ENCODE measurements at places on chromosomes 4 and X. TPM values are rescaled to one million over a fixed set of nuclear protein-coding genes. Genes with fewer than 3 reads are reported as not detected.

DNA sequence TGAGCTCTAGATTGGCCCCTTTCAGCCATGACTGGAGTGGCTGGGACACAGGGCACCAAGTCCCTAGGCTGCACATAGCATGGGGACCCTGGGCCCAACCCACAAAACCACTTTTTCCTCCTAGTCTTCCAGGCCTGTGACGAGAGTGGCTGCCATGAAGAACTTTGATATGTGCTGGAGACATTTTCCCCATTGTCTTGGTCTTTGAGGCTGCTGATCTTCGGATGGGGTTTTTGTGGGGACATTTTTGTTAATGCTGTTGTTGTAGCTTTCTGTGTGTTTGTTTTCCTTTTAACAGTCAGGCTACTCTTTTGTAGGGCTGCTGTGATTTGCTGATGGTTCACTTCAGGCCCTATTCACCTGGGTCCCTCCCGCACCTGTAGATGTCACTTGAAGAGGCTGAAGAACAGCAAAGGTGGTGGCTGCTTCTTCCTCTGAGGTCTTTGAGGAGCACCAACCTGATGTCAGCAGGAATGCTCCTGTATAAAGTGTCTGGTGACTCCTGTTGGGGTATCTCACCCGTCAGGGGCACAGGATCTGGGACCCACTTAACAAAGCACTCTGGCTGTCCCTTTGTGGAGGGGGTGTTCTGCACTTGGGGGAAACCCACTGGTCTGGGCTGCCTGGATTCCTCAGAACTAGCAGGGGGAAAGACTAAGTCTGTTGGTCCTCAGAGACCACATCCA is 49.6 kb upstream of the GRID2 start:
- DNase-seq = no peak

DNA sequence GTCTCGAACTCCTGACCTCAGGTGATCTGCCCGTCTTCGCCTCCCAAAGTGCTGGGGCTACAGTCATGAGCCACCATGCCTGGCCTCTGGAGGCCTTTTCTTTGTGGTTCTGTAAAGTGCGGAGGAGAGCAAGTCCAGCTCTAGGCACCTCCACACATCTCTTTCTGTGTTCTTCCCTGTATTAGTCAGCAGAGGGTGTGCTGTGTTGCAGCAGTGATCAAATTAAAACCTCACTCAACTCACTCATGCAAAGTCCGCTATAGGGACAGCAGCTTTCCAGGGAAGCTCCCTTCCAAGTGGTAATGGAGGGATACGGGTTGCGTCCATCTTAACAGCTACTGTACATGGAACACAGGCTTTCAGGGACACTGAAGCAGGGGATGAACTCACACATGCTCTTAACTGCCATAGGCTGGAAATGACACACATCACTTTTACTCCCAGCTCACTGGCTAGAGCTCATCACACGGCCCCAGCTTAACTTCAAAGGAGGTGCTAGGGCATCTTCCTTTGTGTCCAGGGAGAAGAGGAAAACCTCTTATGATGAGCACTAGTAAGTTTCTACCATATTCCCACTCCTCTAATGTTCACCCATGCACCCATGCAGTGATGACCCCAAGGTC is 36.0 kb upstream of the CCNG2 start:
- DNase-seq = no peak

DNA sequence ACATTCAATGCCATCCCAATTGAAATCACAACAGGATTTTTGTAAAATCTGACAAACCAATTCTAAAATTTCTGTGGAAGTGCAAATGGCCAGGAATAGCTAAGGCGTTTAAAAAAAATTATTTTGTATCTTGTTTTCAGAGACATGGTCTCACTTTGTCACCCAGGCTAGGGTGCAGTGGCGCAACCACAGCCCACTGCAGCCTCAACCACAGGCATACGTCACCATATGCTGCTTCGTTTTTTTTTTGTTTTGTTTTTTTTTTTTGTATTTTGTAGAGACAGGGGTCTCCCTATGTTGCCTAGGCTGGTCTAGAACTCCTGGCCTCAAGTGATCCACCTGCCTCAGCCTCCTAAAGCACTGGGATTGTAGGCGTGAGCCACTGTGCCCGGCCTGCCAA is 24.5 kb downstream of the ZNF41 start:
- no peak for DNase-seq

GRCh38 chrX:116267511-116268040 is 97.0 kb downstream of the AGTR2 start:
- DNase-seq = no peak

DNA sequence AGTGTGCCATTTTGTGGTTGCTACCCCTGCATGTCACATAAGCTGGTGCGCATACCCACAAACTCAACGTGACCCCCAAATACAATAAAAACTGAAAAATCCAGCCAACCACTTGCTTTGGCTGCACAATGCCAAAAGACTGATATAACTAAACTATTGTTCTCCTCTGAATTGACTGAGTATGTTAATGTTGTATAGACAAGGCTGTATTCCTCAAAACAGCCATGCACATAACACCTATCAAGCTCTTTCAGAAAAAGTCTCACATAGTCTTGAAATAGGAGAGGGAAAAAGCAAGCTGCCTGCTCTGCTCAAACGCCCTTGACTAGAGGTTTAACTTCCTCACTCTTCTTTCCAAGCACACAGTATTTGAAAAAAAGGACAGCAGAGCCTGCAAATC is 126.4 kb upstream of the NOCT start:
- DNase-seq = no peak

- peak; percentile 27 for DNase-seq
Measured at GRCh38 chr4:39526765-39527295, 409 bp downstream of the UGDH start.

- no peak for DNase-seq
Measured at GRCh38 chrX:155055494-155055893, 15.4 kb downstream of the CMC4 start.

DNA sequence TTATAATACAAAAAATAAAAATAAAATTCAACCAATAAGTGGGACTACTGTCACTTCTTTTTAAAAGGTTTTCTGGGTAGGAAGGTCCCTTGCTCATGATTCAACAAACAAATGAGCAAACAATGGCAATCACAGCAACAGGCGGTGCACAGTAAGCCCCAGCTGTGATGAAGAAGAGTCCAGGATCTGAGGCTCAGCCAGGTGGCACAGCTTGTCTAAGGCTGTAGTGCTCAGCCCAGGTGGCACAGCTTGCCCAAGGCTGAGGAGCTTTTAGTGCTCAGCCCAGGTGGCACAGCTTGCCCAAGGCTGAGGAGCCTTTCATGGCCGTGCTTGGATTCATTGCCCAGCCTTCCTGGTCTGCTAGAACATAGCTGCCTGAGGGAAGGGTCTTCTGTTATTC is 75.0 kb downstream of the ZFYVE28 start:
- DNase-seq = no peak

Gene F11
- not detected for total RNA-seq

Gene CLTRN
- total RNA-seq = 0.56 TPM

Gene MAML3
- 2.5 TPM for total RNA-seq

Gene GASK1B
- 0.28 TPM for total RNA-seq

Gene MAGEB17
- not detected for total RNA-seq

Gene PCSK1N
- 3.5 TPM for total RNA-seq
